ENCODE measurements at places on chromosomes 12 and 14.

DNA sequence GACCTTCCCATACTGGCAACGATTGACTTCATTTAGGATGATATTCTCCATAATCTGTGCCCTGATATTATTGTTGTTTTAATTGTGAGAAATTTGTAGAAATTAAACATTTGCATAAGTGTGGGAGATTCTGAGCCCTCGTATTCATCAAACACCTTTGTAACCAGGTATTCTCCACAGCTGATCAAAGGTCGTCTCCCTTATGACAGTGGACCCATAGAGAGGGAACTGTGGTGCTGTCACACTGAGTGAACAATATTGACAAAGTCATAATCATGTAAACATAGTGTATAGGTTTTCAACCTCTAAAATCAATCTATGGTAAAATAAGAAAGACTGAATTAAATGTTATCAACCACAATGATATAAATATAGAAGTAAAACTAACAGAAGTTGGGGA lies 14.9 kb upstream of the PLEKHG3 start:
- DNase-seq = no peak

DNA sequence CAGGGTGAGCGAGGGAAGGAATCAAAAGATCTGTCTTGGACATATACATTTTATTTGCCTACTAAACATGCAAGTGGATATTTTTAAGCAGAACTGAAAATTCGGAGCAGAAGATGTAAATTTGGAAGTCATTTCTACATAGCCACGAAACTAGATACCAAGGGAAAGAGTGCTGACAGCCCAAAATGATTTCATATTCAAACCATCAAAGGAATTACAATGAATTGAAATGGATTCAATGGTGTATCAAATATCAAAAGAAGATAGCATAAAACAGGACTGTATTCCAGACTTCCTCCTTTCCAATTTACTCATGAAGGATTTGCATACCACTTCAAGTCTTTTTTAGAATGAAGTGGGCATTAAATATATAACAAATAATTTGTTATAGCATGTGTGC lies 313.5 kb upstream of the KITLG start:
- no peak for DNase-seq

DNA sequence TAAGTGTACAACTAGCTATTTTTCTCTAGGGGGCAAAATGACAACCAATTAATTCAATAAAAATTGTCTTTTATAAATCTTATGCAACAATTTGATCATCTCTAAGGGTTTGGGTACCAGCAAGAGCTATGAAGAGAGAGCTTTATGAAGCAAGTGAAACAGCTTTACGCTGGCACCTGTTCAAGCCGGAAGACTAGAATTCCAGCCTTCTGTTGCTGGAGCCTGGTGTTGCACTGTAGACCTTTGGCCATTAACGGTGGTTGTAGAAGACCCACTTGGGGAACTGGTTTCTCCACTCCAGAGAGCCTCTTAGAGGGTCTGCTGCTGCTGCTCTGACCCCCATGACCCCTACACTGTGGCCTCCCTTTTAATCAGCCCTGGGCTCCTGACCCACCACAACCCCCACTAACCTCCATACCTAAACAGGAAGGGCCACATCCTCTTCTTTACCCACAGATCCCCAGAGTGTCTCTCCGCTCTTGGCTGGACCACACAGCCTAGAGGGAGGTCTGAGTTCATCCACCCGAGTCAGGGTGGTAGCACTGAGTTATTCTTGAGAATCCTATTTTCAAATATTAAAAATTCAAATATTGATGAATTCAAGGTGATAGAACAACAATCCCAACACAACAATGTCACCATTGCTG lies 54.6 kb upstream of the STON2 start:
- DNase-seq = no peak

- no peak for DNase-seq
These were observed 54.4 kb downstream of the PELI2 start for GRCh38 chr14:56172571-56172971.

DNA sequence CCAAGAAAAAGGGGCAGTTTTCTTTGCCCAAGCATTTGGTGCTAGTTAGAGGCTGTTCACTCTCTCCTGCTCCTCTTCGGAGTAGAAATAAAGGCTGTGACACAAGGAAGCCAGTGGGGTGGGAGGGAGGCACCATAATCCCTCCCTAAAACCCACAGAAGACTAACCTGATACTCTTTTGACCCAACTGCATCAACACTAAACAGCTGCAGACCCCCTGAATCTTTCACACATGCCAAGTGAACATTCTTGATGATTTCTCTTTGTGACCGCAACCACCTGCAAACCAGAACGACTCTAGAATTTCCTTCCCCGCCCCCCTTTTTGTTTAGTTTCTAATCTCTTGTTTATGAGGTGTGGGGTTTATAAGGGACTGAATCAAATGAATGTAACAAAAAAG lies 175.8 kb upstream of the BCL2L14 start:
- peak; percentile 50 for DNase-seq

DNA sequence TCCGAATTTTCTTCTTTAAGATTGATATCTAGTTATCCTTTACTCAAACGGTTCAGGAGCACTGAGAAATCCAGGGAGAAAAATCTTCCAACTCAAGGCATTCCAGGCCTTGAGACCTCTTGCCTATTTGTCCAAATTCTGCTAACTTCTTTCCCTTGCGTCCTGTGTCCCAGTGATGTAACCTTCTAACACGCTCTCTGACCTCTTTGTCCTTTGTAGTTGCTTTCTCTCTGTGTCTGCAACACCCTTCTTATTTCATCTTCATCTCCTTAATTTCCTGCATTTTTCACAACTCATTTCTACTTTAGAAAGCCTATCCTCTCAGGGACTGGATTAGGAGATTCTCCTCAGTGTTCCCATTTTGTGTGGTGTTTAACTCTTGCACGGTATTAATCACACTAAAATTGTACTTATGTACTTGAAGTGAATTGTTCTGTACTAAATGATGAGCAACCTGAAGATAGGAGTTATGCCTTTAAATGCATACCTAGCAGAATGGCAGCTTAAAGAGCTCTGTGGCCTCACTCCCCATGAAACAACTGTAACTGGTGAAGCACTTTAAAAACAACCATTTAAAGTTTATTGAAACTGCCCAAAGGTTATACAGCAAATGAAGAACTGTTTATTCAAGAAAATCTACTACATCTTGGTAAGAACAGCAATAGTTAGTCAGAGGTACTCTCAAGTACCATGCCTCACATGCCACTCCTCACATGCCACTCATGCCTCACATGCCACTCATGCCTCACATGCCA lies 7.4 kb upstream of the SNAPC1 start:
- no peak for DNase-seq

DNA sequence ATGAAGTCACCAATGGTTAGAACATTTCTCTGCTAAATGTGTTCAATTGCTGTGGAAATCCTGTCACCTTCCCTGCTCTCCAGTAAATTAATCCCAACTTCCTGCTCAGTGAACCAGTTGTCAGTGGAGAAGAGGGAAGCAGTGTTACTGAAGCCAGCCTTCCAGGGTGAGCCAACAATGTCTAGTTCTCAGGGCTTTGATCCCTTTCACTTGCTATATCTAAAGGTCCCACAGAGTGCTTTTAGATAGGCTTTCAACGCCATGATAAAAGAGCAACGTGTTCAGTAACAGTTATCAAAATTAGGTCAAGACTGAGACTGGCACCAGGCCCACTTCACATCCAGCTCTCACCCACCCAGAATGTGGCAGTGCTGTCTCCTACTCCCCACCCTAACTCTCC lies 139.7 kb downstream of the KCNH5 start:
- DNase-seq = no peak

GRCh38 chr12:108888031-108888430 lies 8.1 kb downstream of the DAO start:
- no peak for DNase-seq

DNA sequence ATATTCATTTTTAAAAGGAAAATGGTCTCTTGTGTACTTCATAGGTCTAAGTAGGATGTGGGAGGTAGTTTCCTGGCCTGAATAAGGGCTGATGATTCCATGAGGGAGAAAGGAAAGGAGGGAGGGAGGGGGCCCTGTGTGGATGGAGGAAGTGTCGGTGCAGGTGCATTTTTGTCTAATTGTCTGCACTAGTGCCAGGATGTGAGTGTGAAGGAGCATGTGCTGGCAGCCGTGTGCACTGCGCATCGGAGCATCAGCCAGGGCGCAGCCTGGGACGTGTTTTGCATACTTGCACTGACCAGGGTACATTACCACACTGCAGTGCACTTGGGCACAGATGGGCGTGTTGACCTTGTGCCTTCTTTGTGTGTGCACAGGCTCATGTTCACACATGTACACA lies 29.2 kb downstream of the SMUG1 start:
- DNase-seq = no peak
